ENCODE measurements at places on chromosomes 7 and 10.

GRCh38 chr7:137007001-137007694 is 138.7 kb downstream of the CHRM2 start:
- no peak for DNase-seq

DNA sequence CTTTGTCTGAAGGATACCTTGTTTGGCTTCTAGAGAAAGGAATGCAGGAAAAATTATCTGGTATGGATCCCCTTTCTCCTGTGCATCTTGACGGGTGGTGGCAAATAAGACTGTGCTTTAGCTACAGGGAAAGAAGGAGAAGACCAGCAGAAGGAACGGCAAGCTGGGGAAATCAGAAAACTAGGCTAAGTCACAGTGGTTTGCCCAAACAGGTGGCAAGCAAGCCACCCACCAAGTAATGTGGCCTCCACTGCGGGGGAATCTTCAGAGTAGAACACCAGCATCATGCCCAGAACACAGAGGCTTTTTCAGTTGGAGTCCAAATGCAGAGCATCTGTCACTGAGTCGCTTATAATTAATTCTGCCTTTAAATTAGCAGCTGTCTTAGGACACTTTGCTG is 282.8 kb downstream of the PHF14 start:
- no peak for DNase-seq

DNA sequence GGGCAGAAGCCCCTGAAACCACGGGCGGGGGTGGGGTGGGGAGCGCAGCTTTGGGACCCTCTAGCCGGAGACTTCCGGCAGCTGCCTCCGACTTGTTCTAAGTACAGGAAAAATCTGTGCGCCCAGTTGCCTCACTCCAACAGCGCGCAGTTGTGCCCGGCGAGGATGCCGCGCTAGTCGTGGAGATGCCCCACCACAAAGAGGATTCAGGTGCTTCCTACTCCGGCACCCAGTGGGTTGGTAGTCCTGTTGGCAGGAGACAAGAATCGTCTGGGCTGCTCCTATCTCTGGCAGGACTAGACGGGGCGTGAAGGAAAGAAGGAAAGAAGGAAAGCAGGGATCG is 465 bp upstream of the NPY start:
- DNase-seq = no peak

- DNase-seq = no peak
Measured at GRCh38 chr7:50207251-50207564, 97.3 kb upstream of the IKZF1 start.

DNA sequence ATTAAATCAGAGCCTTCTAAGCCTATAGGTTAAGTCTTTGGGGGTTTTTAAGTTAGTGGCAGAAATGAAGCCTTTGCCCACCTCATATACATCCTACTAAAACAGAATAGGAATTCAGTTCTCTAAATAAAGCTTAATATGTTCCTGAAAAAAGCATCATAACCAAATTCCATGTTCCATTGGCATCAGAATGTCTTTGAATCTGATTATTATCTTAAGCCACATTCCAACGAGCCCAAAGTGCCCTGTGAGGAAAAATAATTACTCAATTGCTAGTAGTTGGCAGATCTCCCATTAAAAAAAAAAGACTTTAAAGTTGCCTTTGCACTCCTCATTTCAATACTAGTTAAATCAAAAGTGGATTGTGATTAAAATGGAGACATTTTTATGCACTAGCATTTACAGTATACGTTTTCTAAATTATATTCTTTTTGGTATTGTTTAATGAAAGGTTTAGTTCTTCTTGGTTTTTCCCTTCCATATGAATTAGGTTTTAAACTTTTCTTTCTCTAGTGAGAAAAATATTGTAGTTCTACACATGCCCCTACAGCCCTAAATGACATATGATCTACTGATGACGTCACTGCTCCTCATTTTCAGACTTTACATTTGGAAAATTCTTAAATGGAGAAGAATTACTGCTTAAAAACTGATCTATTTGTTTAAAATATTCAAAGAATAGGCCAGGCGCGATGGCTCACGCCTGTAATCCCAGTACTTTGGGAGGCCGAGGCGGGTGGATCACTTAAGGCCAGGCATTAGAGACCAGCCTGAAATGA is 54.3 kb upstream of the CABCOCO1 start:
- DNase-seq = no peak

DNA sequence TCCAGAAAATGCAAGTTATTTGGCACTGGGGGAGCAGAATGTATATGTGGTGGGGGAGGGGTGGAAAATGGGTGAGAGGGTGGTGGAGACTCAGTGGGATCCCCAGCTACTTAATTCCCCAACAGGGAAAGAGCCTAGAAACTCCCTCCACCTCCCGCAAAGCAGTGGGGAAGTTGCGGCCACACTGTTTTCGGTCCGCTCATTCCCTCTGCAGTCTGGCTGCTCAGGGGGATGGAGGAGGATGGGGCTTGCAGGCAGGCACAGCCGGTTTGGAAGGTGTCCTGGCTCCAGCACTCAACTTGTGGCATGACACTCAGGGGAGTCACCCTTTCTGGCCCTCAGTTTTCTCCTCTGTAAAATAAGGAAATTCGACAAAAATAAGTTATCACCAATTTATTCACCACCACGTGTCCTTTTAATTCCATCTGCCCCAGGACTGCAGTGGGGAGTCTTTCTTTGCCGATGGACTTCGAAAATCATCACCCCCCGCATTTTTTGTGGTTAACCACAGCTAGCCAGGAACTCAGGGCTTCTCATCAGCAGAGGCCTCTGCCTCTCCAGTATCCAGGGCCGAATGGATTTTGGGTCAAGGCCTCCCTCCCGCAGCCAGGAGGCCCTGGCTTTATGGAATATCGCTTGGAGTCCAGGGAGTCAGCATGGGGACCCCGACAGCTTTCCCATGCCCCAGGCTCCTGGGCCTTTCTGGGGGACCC is 1.6 kb upstream of the HTRA1 start:
- DNase-seq = no peak

DNA sequence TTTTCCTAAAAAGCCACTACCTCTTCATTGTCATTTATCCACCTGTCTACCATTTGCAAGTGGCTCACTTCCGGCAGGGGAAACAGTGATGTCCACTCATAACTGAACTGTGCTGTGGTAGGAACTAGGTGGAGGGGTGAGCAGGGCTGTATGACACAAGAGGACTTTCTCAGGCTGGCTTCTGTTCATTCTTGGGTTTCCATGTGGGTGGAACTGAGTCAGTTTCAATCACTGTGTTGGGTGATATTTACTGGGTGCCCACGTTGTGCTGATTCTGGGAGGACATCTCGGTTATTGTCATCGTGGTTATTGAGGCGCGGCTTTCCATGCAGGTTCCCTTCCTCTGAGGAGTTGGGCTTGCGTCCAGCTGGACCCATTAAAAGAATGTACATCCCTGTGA is 38.8 kb downstream of the RAMP3 start:
- no peak for DNase-seq

DNA sequence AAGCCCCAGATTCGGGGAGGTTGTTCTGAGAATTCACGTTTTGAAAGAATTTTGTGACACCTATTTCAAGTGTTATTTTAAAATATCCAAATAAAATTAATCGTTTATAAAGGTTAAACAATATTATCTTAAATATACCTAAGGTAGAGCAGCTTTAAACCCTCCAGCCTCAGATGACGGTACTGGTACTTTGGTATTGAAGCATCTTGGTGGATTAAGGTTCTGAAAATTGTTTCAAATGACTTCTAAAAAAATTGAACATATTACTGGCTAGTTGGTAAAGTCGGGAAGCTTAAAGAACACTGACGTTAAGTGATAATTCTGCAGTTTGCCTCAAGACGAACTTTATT is 392 bp upstream of the HUS1 start:
- no peak for DNase-seq

DNA sequence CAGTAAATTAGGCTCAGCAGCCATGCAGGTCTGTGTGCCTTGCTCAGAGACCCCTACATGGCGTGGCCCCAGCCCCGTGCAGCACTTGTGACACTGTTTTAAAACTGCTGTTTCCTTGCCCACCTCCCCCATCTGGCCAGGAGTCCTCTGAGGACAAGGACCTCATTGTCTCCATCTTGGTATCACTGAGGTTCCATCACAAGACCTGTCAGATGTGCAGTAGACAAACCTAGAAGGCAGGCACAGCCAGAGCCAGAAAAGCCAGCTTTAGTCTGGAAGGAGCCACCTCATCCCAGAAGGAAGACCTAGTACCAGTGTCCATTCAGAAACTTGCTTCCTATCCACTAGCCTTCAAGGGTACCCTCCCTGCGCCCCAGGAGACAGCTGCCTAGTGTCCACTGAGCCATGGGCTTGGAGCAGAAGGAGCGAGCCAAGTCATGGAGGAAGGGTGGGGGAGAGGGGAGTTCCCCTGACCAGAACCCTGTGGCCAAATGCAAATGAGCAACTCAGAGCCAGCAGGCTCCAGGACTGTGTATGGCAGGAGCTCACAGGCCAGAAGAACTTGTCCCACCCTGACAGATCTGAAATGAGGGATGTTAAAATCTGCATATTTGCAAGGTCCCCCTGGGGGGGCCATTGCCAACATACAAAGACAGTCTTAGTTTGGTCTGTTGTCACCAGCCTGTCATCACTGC is 176.1 kb downstream of the SH3PXD2A start:
- no peak for DNase-seq

GRCh38 chr10:11266426-11266825 is 248.8 kb downstream of the CELF2 start:
- no peak for DNase-seq

DNA sequence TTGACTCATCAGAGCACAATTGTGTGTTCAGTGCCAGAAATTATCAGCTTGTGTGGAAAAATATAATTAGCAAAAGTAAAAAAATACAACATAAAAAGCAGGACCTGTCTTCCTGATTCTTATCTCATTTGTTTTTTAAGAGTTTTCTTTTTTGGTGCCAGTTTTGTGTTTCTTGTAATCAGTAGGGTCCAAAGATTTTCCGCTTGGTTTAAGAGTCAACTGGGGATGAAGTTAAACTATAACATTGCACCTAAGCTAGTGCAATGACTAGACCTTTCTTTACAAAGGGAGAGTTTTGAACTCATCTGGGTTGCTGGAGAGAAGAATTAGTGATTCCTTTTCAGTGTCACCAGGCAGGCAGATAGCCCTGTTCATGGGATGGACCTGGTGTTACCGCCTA is 113.4 kb downstream of the PLPP4 start:
- no peak for DNase-seq

DNA sequence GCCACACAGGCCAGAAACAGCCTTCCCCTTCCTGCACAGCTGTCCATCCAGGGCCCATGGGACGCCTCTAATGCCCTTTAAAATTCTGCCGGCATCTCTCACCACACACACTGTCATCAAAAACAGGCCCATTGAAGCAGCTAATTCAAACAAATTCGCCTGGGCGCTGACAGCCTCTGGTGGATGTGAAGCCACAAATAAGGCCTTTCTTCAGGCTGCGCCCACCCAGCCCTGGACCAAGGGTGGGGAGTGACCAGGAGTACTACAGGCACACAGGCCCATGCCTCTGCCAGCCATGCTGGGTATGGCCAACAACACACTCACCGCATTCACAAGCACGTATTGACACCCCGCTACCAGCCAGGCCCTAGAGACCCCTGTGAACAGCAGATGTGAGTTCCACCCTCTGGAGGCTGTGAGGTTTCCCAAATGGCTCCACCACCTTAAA is 54.6 kb downstream of the SLIT1 start:
- DNase-seq = no peak

DNA sequence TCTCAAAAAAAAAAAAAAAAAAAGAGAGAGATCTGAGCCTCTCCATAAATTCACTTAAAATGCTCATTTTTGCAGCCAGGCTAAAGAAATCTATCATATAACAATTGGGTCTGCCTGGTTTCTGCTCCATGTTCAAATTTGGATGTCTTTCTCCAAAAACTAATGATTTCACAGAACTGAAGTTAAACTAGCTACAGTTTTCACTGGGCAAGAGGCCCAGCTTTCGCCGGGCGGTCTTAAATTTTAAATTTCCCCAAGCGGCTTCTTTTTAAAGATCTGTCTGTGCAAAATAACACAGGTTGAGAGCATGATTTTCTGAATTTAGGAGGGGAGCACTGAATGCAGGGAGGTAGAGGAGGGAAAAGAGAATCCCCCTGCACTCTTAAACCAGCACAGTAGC is 603.4 kb downstream of the KCNMA1 start:
- DNase-seq = no peak

- peak; percentile 27 for DNase-seq
Measured at GRCh38 chr10:28326516-28327490, 23.9 kb upstream of the MPP7 start.

DNA sequence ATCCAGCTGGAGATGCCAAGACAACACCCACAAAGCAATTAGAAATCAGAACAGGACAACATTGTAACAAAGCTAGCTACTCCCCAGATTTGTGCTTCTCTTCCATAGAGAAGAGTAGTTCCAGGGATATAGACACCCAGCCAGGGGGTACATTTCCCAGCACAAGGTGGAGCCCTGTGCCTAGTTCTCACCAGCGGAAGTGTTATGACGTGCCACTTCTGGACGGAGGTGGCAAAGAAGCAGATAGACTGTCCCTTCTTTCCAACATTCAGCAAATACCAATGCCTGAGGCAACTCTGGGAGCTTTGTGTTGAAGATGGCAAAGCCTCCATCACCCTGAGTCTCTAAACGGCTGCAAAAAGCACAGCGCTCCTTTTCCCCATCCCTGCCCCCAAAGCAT is 23.4 kb upstream of the GSAP start:
- peak; percentile 74 for DNase-seq

DNA sequence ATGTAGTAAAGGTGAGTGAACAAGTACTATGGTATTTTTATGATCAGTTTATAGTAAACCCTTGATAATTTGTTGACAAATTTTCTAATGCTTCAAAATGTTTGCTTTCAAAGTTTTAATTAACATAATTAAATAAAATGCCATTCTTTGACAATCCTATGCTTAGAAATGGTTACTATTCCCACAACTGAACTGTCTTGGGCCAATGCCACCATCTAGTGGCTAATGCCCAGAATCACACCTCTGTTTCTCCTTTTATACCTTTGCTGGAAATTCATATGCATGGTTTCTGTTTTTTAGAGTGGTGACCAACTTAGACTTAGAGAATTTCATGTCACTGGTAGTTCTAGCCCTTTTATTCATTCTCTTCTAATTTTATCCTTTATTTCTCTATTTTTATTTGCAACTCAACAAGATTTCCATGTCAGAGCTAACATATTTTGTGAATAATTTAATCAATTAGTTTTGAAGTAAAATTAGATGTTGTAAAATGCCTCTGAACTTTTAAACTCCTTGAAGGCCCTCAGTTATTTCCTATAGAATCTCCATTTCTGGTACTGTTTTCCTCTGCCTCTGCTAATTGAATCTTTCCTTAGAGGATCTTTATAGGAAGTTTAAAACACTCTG is 31.1 kb downstream of the PCGF5 start:
- peak; percentile 66 for DNase-seq

GRCh38 chr7:39758234-39758970 is 135.0 kb downstream of the RALA start:
- no peak for DNase-seq

GRCh38 chr7:29968683-29969395 is 20.8 kb downstream of the SCRN1 start:
- peak; percentile 48 for DNase-seq
